ENCODE measurements at places on chromosomes 7 and 10. TPM values are rescaled to one million over a fixed set of nuclear protein-coding genes. Genes with fewer than 3 reads are reported as not detected.

DNA sequence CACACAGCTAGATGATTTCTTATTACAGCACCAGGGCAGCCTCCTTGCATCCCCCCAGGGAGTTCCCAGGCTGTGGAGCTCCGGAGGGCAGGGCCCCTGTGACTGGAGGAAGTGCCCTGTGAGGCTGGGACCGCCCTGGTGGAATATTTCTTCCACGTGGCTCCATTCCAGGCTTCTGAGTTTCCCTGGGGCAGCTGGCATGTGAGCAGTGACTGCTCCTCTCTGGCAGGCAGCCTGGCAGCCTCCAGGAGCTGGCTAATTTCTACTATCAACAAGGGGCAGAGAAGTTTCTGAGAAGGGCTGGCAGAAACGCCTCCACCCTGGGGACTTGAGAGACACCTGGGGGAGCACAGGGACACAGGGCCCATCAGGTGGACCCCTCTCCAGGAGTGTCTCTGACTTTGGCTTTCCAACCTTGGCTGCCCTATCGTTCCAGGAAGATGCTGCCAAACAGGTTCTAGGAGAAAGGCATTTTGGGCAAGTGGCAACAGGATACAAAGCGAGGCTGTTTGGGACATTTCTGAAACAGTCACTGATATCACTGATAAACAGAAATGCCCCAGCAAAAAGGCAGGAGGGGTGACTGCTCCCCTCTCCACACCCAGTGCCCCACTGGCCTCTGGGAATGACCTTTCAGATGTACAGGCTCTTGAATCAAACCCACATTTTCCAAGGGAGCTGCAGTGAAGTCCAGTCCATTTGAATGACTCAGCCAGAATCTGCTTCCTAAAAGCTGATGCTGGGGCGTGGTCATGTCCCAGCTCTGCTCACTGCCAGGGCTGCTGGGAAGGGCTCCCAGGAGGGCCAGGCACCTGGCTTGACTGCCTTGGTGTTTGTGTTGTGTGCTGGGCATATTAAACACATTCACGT is 16.1 kb downstream of the MYOF start:
- peak; percentile 90 for DNase-seq

DNA sequence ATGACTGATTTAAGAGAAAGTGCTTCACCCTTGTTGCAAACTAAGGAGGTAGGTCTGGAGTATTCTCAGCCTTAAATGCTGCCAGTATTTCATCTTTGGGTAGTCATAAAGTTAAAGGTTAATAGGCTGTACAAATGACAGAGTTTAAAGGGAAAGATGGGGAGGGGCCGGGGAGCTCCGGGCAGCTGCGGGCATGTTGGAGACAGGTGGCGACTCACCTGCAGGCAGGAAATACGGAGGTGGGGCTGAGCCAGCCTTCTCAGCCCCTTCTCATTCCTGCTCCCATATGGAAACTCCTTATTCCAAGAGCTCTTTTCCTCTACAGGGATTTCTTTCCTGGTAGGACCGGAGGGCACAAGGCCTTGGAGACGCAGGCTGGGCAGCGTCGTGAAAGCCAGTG is 31.8 kb upstream of the HMX3 start:
- DNase-seq, result no peak

DNA sequence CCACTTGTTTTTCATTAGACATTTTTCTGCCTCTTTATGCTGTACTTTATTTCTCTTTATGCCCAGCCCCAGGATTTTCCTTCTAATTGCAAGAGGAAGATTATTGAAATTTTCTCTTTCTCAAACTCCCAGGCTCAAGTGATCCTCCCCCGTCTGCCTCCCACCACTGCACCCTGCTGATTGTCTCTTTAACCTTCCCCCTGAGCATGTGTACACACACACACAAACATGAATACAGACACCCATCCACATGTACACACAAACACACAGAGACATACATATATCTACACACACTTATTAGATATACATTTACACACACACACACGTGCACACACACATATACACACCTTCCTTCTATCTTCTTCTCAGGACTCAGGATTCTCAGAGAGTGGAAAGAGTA is 37.3 kb upstream of the MAP3K8 start:
- DNase-seq, result no peak

DNA sequence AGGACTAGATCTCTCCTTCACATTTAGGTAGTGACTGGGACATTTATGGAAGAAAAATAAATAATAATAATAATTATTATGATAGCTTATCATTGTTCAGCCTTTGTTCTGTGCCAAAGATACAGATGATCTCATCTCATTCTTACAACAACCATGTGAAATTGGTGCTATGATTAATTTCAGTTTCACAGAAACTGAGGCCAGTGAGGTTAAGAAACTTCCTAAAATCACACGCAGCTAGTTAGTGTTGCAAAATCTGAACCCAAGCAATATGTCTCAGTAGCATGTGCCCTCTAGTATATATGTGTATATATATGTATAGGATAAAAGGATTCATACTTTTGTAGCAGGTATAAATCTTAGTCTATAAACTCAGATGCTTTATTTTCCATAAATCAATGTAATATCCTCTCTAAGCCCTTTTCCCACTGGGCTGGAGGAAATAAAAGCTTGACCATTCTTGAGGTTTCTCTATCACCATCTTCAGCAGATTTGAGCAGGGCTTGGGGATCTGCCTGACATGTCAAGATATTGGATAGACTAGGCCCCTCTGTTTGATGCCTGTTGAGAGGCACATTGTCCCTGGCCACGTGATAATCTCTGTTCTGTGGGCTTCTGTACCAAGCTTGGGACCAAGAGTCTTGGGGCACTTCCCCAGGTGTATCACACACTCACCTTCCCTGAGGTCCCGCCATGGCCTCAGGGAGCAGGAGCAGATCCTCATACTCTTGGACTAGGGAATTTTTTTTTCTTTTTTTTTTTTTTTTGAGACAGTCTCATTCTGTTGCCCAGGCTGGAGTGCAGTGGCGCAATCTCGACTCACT is 172.6 kb upstream of the NRP1 start:
- DNase-seq, result no peak

GRCh38 chr10:119417852-119418251 is 124.7 kb downstream of the RGS10 start:
- no peak for DNase-seq

GRCh38 chr10:69957886-69958555 is 94.6 kb upstream of the MACROH2A2 start:
- peak; percentile 46 for DNase-seq

Gene AGBL3
- total RNA-seq, result 1.9 TPM

Gene FFAR4
- not detected for total RNA-seq

Gene OR2A42
- total RNA-seq, result not detected

Gene SUGCT
- total RNA-seq, result 4.4 TPM

- no peak for DNase-seq
Observed at GRCh38 chr7:128939861-128940410, 2.2 kb downstream of the IRF5 start.

Gene FRAT1
- 1.7 TPM for total RNA-seq

Gene CALHM3
- 0.49 TPM for total RNA-seq

Gene GIMAP5
- 0.57 TPM for total RNA-seq

- DNase-seq, result no peak
Observed at GRCh38 chr7:148858489-148858888, 25.6 kb downstream of the EZH2 start.

Gene CACUL1
- total RNA-seq, result 67.5 TPM

Gene SLC13A1
- total RNA-seq, result not detected

GRCh38 chr7:128841921-128842673 is 11.9 kb downstream of the FLNC start:
- DNase-seq, result no peak

Gene TYSND1
- total RNA-seq, result 13.6 TPM

DNA sequence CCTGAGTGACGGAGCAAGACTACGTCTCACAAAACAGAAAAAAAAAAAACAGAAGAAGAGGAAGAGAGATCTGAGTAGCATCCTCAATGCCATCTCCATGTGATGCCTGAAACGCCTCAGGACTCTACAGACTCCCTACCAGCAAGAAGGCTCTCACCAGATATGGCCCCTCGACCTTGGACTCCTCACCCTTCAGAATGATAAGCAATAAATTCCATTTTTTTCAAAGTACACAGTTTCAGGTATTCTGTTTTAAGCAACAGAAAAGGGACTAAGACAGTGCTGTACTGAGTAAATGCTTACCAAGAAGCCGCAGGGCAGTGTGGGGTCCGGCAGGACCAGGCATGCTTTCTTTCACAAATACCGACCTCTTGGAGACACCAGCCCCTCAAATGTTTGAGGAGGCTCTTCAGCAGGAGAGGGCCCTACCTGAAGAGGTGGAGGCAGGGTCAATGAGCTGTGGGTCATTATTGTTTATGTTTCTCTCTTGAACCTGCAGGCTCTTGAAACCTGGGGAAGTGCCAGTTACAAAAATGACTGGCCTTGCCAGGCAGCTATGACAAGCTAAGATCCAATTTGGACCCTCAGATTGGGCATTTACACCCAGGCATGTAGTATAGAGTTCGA is 204.1 kb upstream of the LYZL1 start:
- DNase-seq, result no peak

Gene HMX2
- total RNA-seq, result not detected

Gene CTAGE4
- 6.0 TPM for total RNA-seq

Gene CCDC172
- not detected for total RNA-seq

- no peak for DNase-seq
Observed at GRCh38 chr7:92135052-92135889, 994 bp upstream of the CYP51A1 start.

- no peak for DNase-seq
Observed at GRCh38 chr7:135197906-135198655, 13.2 kb downstream of the WDR91 start.

DNA sequence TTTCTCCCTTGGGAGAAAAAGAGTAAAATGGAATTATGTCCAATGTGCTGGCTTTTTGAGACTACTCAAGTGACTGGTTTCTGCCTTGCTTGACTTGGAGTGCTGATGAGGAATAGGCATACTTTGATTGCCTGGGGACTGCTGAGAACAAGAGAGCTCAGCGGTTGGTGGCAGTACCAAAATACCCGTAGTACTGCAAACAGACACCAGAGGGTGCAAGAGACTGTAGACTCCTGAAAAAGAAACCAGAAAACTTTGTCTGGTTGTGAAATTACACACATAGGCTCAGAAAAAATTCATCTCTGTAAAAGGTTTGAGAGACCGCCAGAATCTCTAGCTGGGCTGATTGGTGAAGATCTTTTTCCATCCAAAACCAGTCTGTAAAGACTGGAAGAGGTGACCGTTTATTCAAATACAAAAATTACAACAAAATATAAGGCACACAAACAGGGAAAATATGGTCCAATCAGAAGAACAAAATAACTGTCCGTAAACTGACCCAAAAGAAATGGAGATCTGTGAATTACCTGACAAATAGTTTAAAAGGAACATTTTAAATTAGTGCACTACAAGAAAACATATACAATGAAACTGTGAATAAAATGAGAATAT is 18.5 kb downstream of the BICC1 start:
- DNase-seq, result peak; percentile 57

DNA sequence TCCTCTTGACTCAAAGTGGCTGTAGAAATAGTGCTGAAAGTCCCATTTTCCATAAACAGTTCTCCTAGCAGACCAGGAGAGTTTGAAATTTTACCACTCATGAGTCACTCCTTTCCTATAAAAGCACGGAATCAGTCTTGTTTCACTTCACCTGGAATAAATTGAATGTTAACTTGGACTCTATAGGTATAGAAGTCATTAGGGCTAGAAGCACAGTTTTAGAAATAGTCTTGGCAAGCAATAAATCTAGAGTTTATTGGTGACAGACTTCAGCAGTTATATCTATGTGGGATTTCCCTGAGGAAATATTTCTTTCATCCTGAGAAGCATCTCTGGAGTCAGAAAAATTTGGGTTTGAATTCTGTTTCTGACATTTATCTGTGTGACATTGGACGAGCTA is 212.4 kb downstream of the RNLS start:
- no peak for DNase-seq

DNA sequence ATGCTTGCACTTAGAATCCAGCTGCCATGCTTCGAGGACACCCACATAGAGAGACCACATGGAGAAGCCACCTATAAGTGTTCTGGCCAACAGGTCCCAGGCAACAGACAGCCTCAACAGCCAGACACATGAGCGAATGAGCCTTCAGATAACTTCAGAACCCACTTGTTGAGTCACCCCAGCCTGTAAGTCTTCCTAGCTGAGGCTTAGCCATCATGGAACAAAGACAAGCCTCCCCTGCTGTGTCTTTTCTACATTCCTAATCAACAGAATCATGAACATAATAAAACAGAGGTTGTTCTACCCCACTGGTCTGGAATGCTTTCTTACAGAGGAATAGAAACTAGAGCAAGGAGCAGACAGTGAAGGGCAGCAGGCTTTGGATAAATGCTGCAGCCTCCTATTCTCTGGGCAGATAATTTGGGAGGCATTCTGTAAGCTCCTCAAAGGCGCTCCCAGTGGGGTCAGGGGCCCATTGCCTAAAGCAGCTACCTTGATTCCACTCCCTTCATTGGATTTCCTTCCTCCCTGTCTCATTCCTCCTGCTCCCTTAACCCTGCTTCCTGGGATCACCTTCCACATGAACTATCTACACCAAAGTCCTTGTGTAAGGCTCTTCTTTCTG is 4.6 kb downstream of the TLL2 start:
- DNase-seq, result no peak

Gene KAT6B
- total RNA-seq, result 17.8 TPM

GRCh38 chr10:22821501-22821900 is 106.4 kb upstream of the ARMC3 start:
- DNase-seq, result no peak

All from HCT116 (cell line).